Esophagus mucosa (tissue), 1 donor: ENCODE measurements at places on chromosomes 12 and 14. TPM values are rescaled to one million over a fixed set of nuclear protein-coding genes. Genes with fewer than 3 reads are reported as not detected.

Gene CHFR
- total RNA-seq: 30.6 TPM

Gene CATSPERB
- 3.3 TPM for total RNA-seq

Gene ACVRL1
- 4.9 TPM for total RNA-seq

Gene ZC2HC1C
- 1.1 TPM for total RNA-seq

Gene LTBP2
- 14.4 TPM for total RNA-seq

Gene TAS2R7
- not detected for total RNA-seq

Gene CCDC198
- not detected for total RNA-seq

Gene GPR132
- total RNA-seq: 0.36 TPM

Gene TRHDE
- total RNA-seq: 0.08 TPM

Gene TMEM233
- not detected for total RNA-seq

Gene CDKN1B
- 20.4 TPM for total RNA-seq

Gene KITLG
- 12.7 TPM for total RNA-seq

Gene TAS2R9
- total RNA-seq: not detected

Gene ASPG
- 59.2 TPM for total RNA-seq

Gene PRPF40B
- total RNA-seq: 16.1 TPM

Gene SLC6A15
- total RNA-seq: 19.4 TPM

Gene ANAPC5
- total RNA-seq: 68.2 TPM

Gene ERGIC2
- 43.3 TPM for total RNA-seq

Gene CABP1
- total RNA-seq: 0.16 TPM

Gene C12orf43
- total RNA-seq: 7.9 TPM

Gene SLC17A8
- total RNA-seq: not detected

Gene TTC9
- 40.5 TPM for total RNA-seq

Gene TMEM52B
- total RNA-seq: not detected

Gene ATL1
- total RNA-seq: 3.1 TPM

Gene HNRNPA1
- 687 TPM for total RNA-seq

Gene FAM186B
- 0.36 TPM for total RNA-seq

Gene MOK
- 3.5 TPM for total RNA-seq

Gene ASCL1
- not detected for total RNA-seq

Gene RNASE1
- total RNA-seq: 8.6 TPM

Gene SLC25A47
- total RNA-seq: not detected

Gene SERPINA1
- 4.3 TPM for total RNA-seq

Gene KRT6A
- total RNA-seq: 18,870 TPM

Gene AQP2
- not detected for total RNA-seq

Gene HIP1R
- 26.4 TPM for total RNA-seq

Gene SCN8A
- total RNA-seq: 0.68 TPM

Gene GPR68
- total RNA-seq: 11.6 TPM

Gene SDSL
- total RNA-seq: 2.3 TPM

Gene RD3L
- total RNA-seq: not detected

Gene TMCC3
- 7.3 TPM for total RNA-seq
